ENCODE measurements at places on chromosomes 2 and 18.

GRCh38 chr18:59649591-59649990 lies 47.6 kb downstream of the CCBE1 start:
- no peak for DNase-seq

- DNase-seq: no peak
Observed at GRCh38 chr2:172888714-172889669, 153.3 kb downstream of the RAPGEF4 start.

DNA sequence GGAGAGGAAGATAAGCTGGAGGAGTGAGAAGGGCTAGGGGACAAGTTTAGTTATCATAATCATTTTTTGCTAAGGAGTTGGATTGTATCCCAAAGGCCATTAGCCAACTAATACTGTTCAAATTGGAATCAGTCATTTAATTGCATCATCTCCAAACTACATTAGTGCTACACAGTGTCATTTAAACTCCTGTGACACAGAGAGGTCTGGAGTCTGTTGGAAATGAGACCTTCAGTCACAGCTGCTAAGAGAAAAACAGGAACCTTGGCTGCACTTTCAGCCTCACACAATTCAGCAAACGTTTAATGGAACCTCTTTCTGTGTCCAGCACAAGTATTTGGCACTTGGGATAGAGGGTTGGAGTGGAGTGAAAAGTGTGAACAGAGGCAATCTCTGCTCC lies 175.5 kb upstream of the MGAT5 start:
- DNase-seq: no peak

DNA sequence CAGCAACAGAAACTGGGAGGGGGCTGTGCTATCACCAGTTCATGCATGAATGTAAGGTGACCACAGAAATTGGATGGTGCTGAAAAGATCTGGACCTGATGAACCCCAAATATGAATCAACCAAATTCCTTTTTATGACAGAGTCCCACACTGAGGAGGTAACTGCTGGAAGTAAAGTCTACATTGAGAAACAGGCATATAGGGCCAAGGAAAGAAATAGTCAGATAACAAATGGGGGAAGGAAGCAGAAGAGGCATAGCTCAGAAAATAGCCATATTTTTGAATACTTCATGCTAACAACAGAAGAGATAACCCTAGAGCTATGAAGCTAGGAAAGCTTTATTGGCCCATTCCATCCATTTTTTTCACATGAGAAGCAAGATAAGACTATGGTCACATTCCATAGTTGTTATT lies 25.8 kb downstream of the ZC3H6 start:
- peak; percentile 70 for DNase-seq

DNA sequence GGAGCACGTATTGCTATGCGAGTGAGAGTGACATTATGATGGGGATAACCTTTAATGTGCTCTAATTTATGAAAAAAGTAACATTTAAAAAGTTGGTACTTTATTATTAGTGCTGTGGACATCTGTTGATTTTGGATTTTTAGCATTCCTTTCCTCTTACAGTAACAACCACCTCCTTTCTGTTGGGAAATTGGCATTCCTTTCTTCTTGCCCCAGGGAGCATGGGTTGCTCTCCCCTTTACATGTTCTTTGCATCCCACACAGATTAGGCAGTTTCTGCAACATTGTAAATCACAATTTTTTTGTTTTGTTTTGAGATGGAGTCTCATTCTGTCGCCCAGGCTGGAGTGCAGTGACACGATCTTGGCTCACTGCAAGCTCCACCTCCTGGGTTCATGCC lies 300.2 kb downstream of the LPIN1 start:
- DNase-seq: peak; percentile 83

GRCh38 chr2:2641541-2642410 lies 310.7 kb upstream of the MYT1L start:
- no peak for DNase-seq

DNA sequence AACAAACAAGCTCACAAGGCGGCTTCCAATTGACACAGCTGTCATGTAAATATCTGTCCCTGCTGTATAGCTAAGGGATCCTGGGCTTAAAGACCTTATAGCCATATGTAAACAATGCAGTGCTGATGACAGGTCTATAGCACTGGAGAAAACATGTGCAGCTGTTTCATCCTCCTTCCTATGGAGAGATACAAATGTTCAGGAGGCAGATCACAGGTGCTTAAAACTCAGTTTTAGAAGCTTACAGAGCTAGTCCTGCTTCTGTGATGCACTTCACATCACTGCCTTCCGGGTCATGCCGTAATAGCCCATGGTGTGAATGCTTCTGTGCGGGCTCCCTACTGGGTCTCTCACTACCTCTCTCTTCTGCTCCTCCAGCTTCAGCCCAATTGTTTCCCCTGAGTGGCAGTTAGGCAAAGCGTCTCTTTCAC lies 262.4 kb upstream of the CHST9 start:
- DNase-seq: no peak

- peak; percentile 29 for DNase-seq
Observed at GRCh38 chr2:9739531-9739964, 103.7 kb upstream of the TAF1B start.

DNA sequence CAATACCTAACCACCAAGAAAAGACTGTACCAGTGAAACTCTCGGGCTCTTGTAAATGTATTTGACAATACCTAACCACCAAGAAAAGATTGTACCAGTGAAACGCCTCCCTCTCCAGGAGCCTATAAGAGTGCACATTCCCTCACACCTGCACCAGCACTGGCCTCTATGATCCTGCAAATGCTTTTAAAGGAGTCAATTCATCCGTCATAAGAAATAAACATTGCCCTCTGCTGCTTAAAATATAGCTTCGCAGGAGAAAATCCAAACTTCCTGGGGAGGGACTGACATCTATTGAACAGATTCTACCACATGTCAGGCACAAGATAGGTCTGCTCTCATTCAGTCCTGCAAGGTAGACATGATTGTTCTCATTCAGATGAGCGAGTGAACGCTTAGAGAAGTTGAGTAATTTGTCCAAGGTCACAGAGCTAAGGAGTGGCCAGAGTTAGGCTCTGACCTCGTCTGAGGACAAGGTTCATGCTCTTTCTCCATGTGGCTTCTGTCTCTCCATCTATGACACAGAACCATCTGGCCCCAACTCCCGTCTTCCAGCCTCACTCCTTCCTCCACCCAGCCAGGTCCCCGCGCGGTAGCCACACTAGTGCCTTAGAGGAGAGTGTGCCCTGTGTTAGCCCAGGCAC lies 38.7 kb downstream of the MCFD2 start:
- DNase-seq: peak; percentile 81

- peak; percentile 90 for DNase-seq
Observed at GRCh38 chr18:27413495-27414401, 228.6 kb upstream of the CHST9 start.

GRCh38 chr2:231911381-231911780 lies 14.8 kb downstream of the NPPC start:
- DNase-seq: no peak

DNA sequence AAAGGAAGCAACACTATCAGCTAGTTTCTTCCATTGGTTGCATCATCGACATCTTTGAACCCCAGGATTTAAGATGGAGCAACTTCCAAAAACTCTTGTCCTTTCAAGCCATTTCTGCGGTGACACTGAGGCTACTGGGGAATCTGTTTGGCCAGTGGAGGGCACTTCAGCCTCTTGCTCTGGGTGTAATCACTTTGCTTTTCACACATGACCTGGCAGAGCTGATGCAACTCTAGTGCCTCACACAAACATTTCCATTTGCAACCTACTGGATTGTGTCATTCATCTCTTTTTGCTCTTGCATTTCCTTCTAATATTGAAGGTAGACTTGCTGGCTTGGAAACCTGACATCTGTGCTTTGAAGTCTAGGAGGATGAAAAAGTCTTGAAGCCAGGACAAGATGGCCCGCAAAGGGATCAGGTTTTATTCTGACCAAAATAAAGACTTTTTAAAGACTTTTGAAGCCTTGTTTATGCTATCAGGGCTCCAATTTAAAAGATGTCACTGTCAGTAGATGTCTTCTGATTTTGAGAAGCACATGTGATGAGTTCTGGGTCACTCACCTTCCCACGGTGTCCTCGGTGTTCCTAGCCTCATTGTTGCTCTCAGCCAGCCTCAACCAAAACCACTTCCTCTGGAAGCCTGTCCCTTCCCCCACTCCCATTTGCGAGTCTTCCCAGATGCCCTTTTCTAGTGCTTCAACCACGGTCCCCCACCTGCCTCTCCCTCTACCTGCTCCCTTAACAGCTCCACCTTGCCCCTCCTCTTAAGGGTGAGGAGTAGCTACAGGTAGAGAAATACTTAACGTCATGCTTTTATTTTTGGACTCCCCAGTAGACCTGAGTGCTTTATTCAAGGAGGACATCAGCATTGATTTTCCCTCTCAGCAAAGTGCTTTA lies 69.7 kb upstream of the KCNE4 start:
- peak; percentile 94 for DNase-seq

- no peak for DNase-seq
Observed at GRCh38 chr2:82062463-82062862, 1757.9 kb upstream of the LRRTM1 start.

DNA sequence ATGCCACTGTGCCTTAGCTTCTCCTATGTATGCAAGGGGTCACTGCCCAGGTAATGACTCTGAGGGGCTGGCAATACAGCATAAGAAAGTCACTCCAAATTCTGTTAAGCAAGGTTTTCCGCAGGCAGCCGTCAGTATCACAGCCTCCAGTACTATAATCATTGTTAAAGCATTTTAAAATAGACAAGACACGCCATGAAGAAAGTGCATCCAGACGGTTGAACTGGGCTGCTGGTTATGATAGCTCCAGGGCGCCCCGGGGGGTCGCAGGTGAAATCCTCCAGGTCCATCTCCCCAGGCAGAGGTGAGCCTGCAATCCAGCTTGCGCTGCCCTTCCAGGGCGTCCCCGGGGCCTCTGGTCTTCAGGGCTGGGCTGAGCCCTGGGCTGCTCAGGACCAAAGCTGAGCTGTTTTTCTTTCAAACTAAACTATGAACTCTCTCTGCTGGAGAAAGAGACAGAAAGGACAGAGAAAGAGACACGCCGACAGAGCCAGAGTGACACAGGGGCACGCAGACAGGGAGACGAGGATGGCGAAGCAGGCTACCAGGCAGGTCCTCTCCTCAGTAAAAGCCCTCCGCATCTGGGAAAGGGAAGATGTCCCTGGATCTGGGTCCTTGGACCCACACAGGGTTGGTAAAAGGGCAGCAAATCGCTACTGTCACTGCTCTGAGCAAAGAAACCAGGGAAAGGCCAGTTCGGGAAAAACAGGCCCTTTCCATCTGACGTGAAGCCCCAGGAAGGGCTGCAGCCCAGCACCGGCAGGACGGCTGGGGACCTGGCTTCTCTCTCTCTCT lies 2.1 kb upstream of the TWIST2 start:
- DNase-seq: no peak

DNA sequence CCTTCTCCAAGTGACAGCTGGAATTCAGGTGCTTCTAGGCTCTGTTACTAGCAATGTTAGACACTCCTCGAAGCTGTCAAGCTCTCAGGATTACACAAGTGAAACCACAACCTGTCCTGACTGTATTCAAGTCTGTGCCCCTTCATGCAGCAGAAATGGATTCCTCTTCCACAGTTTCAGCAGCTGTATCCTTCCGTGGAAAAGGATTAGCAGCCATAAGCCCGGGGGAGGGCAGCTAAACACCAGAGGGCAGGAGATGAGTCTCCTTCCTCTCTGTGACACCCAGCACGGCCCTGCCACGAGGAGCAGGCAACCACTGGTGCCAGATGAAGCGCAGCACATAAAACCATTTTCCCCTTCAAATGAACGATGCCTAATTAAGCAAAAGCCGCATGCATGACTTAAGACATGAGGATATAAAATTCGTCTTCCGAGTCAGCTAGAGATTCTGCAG lies 1.2 kb downstream of the ST3GAL5 start:
- peak; percentile 58 for DNase-seq

- no peak for DNase-seq
Observed at GRCh38 chr2:9673914-9674481, 43.2 kb upstream of the YWHAQ start.

- no peak for DNase-seq
Observed at GRCh38 chr2:233761040-233761769, 1.1 kb downstream of the UGT1A1 start.

- DNase-seq: no peak
Observed at GRCh38 chr2:12424219-12424618, 292.5 kb upstream of the TRIB2 start.

- no peak for DNase-seq
Observed at GRCh38 chr2:208183526-208183925, 6.3 kb downstream of the C2orf80 start.

DNA sequence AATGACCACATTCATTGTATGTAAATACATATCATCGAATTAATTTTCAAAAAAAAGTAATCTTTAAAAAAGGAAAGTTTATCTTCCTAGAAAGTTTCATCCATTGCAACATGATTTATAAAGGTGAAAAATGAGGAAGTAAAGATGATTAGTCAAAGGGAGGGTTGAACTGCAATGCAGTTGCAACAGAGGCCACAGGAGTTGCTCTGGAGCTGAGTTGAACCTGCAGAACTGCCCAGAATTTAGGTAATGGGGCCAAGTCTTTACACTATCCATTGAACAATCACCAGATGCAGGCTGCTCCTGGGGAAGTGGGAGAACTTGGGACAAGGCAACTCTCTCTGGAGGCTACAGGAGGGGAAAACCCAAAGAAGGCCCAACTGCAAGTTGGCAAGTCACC lies 390.7 kb downstream of the METTL4 start:
- DNase-seq: no peak

DNA sequence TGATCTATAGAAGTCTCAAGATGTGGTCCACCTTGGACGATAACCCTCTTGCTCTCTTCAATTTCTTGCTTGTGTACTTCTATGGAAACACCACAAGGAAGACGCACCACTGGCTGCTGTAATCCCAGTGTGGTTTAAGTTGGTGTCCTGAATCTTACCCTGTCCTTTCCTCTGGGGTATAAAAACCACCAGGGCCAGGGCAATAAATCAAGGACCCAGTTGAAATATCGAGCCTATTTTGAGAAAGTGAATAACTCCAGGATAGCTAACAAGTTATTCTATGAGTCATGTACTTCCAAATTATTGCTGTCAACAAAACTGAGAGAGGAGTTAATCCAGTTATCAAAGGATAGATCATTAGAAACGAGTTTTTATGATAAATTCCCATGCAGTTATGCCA lies 137.0 kb downstream of the RND3 start:
- peak; percentile 14 for DNase-seq

- DNase-seq: no peak
Observed at GRCh38 chr2:165193178-165193777, 10.6 kb downstream of the SCN3A start.

DNA sequence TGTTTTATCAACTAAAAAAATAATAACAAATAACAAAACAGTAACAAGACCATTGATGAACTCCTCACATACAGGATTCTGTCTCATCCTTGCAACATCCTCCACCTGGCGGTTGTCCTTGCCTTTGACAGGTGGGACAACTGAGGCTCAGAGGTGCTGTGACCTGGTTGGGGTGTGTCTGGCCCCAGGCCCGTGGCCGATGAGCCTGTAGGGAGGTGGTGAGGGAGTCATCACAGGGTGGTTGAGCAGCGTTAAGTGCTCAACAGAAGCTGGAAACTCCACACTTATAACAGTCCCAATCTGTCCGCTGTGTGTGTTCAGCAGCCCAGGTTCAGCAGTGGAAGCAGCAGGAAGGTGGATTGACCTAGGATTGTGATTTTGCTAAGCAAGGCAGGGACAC lies 131.6 kb upstream of the RAB12 start:
- DNase-seq: no peak

- DNase-seq: peak; percentile 79
Observed at GRCh38 chr2:206084439-206084869, 1.5 kb downstream of the INO80D start.

GRCh38 chr2:56510610-56511009 lies 326.8 kb downstream of the CCDC85A start:
- no peak for DNase-seq

- no peak for DNase-seq
Observed at GRCh38 chr2:133424876-133425275, 143.4 kb downstream of the NCKAP5 start.

GRCh38 chr2:20398956-20399567 lies 47.8 kb upstream of the RHOB start:
- peak; percentile 42 for DNase-seq

- DNase-seq: no peak
Observed at GRCh38 chr2:240078631-240079030, 25.3 kb upstream of the OR6B3 start.

Measured in fibroblast of skin of scalp (primary cell).